Esophagus muscularis mucosa (tissue), 4 donors: ENCODE measurements at places on chromosomes 2 and 18. TPM values are rescaled to one million over a fixed set of nuclear protein-coding genes. Genes with fewer than 3 reads are reported as not detected.

The ARHGEF33 gene
- 2.1 TPM for total RNA-seq

The ANKRD30B gene
- total RNA-seq, result not detected

The CYP26B1 gene
- 2.5 TPM for total RNA-seq

The TNFRSF11A gene
- total RNA-seq, result 1.7 TPM

The CFC1 gene
- total RNA-seq, result not detected

DNA sequence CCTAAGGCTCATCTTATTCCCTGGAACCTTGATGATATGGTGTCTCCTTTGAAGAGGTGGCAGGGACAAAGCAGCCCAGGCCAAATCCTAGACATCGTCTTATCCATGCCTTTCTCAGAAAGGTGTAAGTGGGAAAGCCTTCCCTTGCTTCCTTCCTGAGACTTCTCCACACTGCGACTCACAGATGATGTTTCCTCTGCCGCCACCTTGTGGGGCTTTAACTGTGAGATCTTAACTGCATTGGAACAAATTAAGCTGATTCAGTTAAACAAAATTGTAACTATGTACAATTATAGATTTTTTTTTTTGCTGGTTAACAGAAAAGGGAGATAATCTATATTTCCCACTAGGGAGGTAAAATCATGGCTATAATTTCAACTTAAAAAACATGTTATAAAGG lies 10.0 kb upstream of the GCA start:
- DNase-seq, result no peak
- H3K27me3 ChIP-seq, result no peaks in the 10 kb centered on the region
- no peak overlapping the region for H3K4me3 ChIP-seq
- no peaks in the 10 kb centered on the region for H3K36me3 ChIP-seq

GRCh38 chr2:234137400-234138014 lies 87.0 kb downstream of the SPP2 start:
- H3K27ac ChIP-seq, result no peak overlapping the region
- no peaks in the 10 kb centered on the region for H3K4me1 ChIP-seq
- no peaks in the 10 kb centered on the region for H3K36me3 ChIP-seq

- H3K27ac ChIP-seq, result no peak overlapping the region
- H3K4me3 ChIP-seq, result no peak overlapping the region
- no peaks in the 10 kb centered on the region for H3K36me3 ChIP-seq
- no peaks in the 10 kb centered on the region for H3K27me3 ChIP-seq
- H3K4me1 ChIP-seq, result no peaks in the 10 kb centered on the region
Measured at GRCh38 chr2:97714084-97714949, 941 bp downstream of the ZAP70 start.

DNA sequence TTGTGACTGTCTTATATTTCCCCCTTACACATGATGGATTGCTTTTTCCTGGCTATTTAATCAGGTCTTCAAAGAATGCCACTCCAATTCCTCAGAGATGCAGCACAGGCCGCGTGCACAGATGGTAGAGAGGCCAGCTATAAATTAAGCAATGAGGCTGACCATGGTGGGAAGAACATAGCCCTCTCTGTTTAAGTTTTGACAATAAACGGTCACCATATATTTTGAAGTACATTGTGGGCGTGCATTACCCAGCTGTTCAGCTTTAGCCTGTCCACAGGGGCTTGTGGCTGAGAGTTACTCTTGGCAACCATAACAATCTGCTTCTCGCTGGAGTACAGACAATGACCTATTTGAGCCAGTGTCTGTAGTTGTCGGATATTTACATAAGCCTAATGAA lies 730.8 kb downstream of the DCC start:
- H3K27me3 ChIP-seq, result no peaks in the 10 kb centered on the region
- H3K27ac ChIP-seq, result no peak overlapping the region
- no peak overlapping the region for H3K4me3 ChIP-seq
- no peak for DNase-seq
- no peaks in the 10 kb centered on the region for H3K4me1 ChIP-seq

DNA sequence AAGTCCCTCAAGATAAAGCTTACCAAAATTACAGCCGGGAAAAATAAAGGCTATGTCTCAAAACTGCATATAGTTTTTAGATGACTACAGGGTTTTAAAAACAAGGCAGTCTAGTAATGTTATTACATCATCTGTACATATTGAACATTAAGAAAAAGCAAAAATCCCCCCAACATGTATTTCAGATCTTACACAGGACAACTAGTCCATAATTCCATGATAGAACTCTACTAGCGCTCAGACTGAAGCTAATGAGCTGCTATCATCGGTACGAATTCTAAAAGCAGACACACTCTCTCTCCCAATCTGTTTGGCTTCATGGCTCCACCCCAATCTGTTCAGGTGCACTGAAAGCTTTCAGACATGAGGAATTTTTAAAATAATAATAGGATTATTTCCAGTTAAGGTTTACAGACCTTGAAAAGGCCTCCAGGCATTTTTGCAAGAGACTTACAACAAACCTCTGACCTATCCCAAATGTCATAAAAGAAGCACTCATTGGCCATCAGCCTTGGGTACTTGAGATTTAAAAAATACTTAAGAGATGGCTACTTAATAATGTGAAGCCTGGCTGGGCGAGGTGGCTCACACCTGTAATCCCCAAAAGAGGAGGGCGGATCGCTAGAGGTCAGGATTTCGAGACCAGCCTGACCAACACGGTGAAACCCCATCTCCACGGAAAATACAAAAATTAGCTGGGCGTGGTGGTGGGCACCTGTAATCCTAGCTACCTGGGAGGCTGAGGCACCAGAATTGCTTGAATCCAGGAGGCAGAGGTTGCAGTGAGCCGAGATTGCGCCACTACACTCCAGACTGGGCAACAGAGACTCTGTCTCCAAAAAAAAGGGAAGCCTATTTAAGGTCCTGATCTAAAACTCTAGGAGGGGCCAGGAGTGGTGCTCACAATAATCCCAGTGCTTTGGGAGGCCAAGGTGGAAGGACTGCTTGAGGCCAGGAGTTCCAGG lies 2.0 kb downstream of the NPC1 start:
- no peak overlapping the region for H3K4me3 ChIP-seq
- peaks cover 62% of the 10 kb centered on the region for H3K4me1 ChIP-seq
- peak overlapping the region; percentile 99 for H3K27ac ChIP-seq

- H3K27ac ChIP-seq, result no peak overlapping the region
- no peak overlapping the region for H3K4me3 ChIP-seq
- H3K36me3 ChIP-seq, result no peaks in the 10 kb centered on the region
- H3K27me3 ChIP-seq, result no peaks in the 10 kb centered on the region
- no peak for DNase-seq
Measured at GRCh38 chr2:113207021-113207420, 33.2 kb downstream of the PSD4 start.

DNA sequence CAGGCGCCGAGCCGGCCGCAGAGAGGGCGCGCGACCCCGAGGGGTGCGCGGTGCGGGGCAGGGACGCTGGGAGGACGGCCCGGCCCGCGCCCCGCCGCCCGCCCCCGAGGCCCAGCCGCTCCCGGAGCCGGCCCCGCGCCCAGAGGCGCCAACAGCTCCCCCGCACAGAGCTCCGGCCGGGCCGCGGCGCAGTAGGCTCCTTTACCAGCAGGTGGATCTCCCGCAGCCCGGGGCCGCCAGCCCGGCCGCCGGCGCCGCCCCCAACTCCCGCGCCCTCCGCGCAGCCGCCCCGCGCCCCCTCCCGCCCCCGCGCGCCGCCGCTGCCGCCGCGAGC lies 258 bp downstream of the MGAT4A start:
- H3K27ac ChIP-seq, result peak overlapping the region; percentile 89
- DNase-seq, result no peak
- H3K27me3 ChIP-seq, result no peaks in the 10 kb centered on the region
- peak overlapping the region; percentile 94 for H3K4me3 ChIP-seq
- no peaks in the 10 kb centered on the region for H3K36me3 ChIP-seq
